ENCODE measurements at places on chromosomes 11 and 22.
A peak's percentile ranks its signal among the peaks of the same experiment; 100 is the strongest.

- DNase-seq = no peak
Observed at GRCh38 chr22:49100773-49101172, 726.9 kb downstream of the BRD1 start.

- DNase-seq = no peak
Observed at GRCh38 chr11:278001-278951, at the start of gene NLRP6. Gene NLRP6, plus strand, starts transcription at chr11:278407. Its CDS starts 163 bp downstream, at chr11:278570.

DNA sequence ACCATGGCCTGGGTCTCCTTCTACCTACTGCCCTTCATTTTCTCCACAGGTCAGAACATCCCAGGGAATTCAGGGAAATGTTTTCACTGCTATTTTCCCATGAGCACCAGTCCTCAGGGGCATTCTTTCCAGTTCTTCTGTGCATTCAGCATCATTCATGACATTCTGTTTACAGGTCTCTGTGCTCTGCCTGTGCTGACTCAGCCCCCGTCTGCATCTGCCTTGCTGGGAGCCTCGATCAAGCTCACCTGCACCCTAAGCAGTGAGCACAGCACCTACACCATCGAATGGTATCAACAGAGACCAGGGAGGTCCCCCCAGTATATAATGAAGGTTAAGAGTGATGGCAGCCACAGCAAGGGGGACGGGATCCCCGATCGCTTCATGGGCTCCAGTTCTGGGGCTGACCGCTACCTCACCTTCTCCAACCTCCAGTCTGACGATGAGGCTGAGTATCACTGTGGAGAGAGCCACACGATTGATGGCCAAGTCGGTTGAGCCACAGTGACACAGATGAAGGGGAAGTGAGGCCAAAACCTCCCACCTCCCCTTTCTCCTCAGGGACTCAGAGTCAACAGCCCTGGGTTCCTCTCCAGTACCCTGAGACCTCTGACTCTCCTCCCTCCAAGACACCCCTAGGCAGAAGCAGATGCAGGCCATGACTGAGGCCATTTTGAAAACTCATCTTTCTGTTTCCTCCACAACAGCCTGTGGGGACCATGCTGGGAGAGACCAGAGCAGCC lies 15.9 kb upstream of the IGLL5 start:
- DNase-seq = no peak

GRCh38 chr11:67057205-67057672 lies 592 bp downstream of the RHOD start:
- DNase-seq = no peak

- DNase-seq = no peak
Observed at GRCh38 chr11:86914865-86915519, 40.2 kb downstream of the FZD4 start.

DNA sequence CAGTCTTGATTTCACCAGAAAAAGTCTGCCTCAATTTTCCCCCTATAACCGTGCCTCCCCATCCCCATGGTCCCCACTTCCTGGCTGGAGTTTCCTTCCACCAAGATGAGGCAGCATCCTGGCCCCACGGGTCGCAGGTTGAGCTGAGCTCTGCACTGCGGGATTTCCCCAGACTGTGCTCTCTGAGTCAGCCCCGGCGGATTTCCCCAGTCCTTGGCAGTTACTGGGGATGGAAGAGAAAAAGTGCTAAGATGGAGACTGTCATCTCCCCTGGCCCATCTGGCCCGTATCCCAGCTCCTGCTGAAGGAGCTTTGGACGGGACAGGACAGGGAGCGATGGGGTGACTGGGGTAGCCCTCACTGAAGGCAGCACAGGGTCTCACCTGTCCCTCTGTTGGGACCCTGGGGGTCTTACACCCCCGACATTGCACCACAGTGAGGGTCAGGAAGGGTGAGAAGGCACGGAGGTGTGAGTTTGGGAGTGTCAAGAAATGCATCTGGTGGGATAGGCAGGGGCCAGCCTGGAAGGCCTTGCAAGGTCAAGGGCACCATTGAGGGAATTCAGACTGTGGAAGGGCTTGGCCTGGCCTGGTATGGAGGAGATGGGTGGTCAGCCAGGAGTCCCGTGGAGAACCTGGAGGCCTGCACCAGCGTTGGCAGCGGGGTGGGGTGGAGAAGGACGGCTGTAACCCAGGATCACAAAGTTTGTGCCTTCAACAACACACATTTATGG lies 36.5 kb downstream of the NADSYN1 start:
- peak; percentile 25 for DNase-seq
